ENCODE measurements at places on chromosomes 12 and 14. TPM values are rescaled to one million over a fixed set of nuclear protein-coding genes. Genes with fewer than 3 reads are reported as not detected.

Gene EML5
- polyA plus RNA-seq: 1.4 TPM

Gene APOLD1
- 1.6 TPM for polyA plus RNA-seq

Gene NEUROD4
- not detected for polyA plus RNA-seq

Gene FOXG1
- polyA plus RNA-seq: not detected

DNA sequence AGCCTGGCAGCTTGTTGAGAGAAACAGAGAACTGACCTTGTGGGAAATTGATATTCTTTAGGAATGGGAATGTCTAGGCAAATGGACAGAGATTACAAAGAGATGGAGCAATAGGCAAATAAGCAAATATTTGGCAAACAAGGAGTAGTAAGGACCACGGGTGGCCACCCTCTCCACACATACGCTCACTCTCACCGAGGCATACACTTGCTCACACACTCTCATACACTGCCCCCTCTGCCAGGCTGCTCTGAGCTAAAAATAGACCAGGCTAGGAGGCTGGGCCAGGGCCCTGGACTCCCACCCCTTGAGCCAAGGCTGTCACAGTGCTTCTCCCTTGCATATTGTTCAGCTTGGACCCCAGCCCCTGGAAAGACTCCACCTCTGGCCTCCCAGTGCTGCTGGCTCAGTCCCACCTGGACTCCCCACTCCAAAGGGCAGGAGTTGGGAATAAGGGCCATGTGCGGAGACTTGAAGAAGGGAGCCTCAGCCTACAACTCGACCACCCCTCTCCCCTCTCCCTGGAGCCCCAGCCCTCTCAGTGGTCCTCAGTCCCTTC is 1.1 kb downstream of the PPP1R1A start:
- DNase-seq: no peak
- peak overlapping the region; percentile 52 for H3K4me3 ChIP-seq
- H3K4me1 ChIP-seq: peaks cover 9% of the 10 kb centered on the region
- H3K36me3 ChIP-seq: no peaks in the 10 kb centered on the region
- no peak overlapping the region for H3K27ac ChIP-seq

DNA sequence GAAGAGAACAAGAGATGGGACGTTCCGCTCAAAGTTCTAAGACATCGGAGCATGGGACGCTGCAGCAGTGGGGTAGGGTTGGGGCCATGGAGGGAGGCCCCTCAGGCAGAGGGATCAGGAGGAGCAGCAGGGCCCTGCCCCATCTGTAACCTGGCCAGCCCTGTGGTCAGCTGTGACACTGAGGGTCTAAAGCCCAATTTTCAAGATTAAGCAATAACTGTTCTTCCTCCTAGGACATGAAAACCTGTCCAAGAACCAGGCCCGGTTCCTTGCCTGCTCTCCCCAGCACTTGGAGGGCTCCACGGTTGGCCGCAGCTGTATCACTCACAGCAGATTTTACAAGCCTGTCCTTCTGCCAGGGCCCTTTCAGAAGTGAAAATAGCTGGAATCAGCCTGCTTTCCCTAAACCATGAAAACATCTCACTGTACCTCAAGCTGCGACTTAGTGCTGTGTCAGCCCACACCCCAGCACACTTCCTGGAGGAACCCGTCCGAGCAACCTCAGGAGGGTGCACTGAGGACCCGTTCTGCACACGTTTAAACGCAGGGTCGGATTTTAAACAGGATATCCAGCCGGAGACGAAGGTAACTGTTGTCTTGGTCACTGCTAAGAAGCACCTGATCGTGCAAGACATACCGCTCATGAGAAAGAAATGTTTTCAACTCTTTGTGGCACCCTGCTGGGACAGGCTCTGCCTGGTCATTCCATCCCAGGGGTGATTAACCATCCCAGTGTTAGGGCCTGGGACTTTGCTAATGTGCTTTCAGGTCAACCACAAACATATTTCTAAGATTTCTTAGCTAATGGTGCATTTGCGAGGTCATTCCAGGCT is 201.9 kb upstream of the DIO3 start:
- no peaks in the 10 kb centered on the region for H3K27me3 ChIP-seq
- no peak for DNase-seq
- no peaks in the 10 kb centered on the region for H3K4me1 ChIP-seq
- no peak overlapping the region for H3K4me3 ChIP-seq

DNA sequence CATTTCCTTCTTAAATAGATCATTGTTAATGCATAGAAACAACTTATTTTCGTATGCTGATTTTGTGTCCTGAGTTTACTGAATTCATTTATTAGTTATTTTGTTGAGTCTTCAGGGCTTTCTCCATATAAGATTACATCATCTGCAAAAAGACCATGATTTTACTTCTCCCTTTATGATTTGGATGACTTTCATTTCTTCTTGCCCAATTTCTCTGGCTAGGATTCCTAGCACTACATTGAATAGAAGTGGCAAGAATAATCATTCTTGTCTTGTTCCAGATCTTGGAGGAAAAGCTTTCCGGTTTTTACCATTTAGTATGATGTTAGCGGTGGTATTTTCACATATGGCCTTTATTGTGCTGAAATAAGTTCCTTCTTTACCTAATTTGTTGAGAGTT is 303.0 kb upstream of the RTL1 start:
- H3K27ac ChIP-seq: no peak overlapping the region
- DNase-seq: no peak
- H3K4me1 ChIP-seq: no peaks in the 10 kb centered on the region
- H3K4me3 ChIP-seq: no peak overlapping the region
- no peaks in the 10 kb centered on the region for H3K36me3 ChIP-seq

DNA sequence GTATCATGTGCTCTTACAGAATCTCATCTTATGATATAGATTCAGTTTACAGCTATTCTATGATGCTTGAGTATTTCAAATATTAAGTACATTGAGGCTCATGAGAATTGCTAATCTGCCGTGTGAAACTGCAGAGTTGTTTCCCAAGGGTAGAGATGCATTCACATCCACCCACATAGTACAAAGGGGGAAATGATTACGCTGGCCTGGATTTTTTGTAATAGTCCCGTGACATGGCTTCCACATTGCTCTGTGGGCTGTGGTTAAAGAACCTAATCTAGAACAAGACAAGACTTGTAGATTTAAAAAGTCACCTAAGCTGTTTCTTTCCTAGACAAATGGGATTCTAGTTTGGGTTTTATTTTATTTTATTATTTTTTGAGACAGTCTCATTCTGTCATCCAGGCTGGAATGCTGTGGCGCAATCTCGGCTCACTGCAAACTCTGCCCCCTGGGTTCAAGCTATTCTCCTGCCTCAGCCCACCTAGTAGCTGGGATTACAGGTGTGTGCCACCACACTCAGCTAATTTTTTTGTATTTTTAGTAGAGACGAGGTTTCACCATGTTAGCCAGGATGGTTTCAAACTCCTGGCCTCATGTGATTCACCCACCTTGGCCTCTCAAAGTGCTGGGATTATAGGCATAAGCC is 13.0 kb upstream of the RIOX1 start:
- no peak overlapping the region for H3K4me3 ChIP-seq
- no peaks in the 10 kb centered on the region for H3K27me3 ChIP-seq
- DNase-seq: no peak
- no peaks in the 10 kb centered on the region for H3K36me3 ChIP-seq

Data from pancreas (tissue), 10 donors.